Neural progenitor cell (in vitro differentiated cells): ENCODE measurements at places on chromosomes 16 and 17.

- DNase-seq = no peak
These were observed 6.5 kb downstream of the CPNE7 start for GRCh38 chr16:89581861-89582563.

DNA sequence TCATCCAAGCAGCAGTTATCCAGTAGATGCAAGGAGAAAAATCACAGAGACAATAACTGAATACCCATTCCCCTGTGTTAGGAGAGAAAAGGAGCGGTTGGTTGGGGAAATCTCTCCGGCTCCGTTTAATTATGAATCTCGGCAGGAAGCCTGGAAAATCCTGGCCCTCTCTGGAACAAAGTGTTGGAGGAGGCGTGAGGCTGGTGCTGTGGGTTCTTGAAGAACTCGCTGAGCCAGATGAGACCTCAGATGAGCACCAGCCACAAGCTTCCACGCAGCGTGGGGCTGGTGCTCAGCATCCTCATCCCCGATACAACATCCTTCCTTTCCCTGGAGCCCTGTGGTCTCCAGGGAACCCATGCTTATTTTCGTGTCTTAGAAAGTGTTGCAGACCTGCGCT, 39.7 kb downstream of the CACNG4 start:
- no peak for DNase-seq

DNA sequence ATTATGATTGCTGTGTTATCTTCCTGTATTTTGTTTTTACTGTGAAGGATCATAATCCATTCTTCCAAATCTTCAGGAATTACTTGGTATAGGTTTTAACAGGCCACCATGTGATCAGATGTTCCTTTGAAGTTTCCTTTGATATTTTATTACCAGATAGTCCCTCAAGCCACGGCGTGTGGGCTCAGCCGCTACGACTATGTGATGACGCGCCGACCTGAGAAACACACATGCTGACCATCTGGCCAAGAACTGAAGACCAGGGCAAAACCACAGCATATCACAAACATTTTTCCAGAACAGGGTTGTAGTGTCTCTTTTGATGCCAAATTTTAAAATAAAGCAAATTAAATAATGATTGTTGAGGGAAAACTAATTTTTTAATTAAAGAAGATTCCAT, 47.3 kb downstream of the ZCCHC14 start:
- DNase-seq = no peak

- DNase-seq = no peak
These were observed 418.4 kb upstream of the PMFBP1 start for GRCh38 chr16:72590151-72590937.

DNA sequence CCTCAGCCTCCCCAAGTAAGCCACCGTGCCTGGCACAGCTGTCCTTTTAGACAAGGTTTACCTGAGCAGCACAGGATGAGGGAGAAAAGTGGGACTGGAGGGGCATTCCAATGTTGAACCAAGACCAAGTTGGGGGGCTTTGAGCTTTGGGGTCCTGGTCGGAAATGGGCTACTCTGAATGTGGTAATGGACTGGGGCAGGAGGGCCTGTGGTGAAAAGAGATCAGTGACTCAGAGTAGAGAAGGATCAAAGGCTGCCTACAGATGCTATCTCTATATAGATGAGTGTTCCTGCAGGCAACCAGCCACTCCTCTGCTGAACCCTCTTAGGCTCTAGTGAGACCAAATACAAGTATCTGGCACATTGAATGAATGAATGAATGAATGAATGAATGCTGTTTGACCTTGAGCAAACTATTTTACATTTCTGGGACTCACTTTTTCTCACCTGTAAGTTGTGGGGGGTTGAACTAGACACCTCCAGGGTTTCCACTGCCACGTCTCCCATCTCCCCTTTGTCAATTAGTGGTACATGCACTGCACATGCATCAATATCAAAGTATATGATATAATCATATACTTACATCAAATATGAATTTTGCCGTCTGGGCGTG, 26.3 kb upstream of the ETV4 start:
- no peak for DNase-seq

- DNase-seq = no peak
These were observed 269.6 kb downstream of the PARN start for GRCh38 chr16:14360326-14361037.

DNA sequence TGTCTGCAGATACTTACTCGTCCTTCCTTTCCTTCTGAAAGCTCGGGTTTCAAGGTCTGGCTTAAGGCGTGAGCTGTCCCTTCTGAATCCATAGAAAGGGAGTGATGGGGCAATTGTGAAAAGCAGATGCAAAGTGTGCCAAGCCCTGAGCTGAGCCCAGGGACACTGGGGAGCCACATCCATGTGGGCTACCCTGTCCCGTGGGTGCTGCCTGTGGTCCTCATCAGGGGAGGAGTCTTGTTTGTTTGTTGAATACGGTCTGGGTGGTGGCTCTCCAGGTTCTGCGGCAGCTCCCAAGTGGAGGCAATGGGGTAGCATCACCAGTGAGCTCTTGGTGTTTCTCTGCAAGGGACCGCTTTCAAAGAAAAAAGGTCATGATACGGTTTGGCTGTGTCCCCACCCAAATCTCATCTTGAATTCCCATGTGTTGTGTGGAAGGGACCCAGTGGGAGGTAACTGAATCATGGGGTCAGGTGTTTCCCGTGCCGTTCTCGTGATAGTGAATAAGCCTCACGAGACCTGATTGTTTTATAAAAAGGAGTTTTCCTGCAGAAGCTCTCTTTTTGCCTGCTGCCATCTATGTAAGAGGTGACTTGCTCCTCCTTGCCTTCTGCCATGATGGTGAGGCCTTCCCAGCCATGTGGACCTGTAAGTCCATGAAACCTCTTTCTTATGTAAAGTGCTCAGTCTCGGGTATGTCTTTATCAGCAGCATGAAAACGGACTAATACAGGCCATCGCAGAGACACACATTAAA, 1.0 kb upstream of the ALG1 start:
- no peak for DNase-seq

GRCh38 chr16:72502594-72503005, 330.6 kb upstream of the PMFBP1 start:
- no peak for DNase-seq
